NCI-H1417 treated with DMSO at 0.1 percent for 48 hours (cell line): ENCODE measurements at places on chromosomes 5 and 9.

- peak; percentile 43 for DNase-seq
Observed at GRCh38 chr9:70480405-70480980, 66.0 kb upstream of the KLF9 start.

DNA sequence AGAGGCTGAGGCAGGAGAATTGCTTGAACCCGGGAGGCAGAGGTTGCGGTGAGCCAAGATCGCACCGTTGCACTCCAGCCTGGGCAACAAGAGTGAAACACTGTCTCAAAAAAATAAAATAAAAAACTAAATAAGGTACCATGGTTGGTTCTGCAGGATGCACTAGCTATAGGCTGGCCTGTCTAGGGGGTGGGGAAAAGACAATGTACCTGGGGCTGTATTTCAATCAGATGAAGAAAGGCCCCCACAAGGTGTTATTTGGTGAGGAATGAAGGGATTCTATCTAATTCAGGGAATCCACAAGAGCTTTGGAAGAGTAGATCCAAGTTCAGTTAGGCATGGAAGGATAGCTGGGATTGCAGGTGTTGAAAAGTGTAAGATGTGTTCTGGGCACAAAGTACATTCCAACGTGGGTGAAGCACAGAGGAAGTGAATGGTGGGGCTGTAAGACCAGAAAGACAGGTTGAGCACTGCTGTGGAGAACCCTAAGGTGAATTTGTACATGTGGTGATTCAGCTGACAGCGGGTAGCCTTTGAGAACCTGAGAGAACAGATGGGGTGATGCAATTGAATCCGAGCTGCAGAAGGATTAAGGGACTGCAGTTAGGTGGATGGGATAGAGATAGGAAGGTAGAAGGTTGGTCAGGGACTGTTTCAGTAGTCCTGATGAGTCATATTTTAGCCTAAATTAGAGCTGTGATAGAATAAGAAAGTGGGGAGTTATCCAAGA lies 71.8 kb downstream of the CAST start:
- DNase-seq = no peak

- no peak for DNase-seq
Observed at GRCh38 chr9:16871336-16872151, 1.1 kb upstream of the BNC2 start.

DNA sequence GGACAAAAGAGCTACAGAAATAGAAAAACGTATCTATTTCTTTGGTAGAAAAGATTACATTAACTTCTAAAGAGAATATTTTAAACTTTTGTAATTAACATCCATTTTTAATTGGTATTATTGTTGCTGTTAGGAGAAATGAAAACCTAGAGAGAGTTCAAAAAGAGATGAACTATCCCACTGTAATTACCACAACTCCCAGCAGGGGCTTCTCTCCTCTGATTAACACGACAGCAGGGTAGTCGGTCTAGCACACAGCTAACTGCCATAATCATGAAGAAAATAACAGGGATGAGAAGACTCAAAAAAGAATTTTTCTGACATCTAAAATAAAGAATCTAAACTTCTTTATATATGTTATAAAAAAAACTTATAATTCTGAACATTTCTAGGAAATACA lies 86.2 kb upstream of the CDH9 start:
- DNase-seq = peak; percentile 30

DNA sequence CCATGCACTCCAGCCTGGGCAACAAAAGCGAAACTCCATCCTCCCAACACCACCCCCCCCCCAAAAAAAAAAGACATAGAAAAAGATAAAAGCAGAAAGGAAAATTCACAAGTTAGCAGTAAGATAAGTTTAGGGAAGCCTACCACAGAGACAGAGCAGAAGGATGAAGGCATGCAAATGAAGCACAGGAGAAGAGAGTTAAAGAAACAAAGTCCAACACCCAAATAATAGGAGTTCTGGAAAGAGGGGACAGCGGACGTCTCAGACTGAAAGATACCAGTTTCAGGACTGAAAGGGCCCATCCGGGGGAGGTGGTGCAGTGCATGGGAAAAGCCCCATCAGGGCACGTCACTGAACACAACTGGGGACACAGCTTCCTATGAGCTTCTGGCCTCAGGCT lies 54.3 kb downstream of the OTULIN start:
- DNase-seq = no peak

GRCh38 chr5:179267071-179267670 lies 78.1 kb downstream of the ADAMTS2 start:
- DNase-seq = no peak

DNA sequence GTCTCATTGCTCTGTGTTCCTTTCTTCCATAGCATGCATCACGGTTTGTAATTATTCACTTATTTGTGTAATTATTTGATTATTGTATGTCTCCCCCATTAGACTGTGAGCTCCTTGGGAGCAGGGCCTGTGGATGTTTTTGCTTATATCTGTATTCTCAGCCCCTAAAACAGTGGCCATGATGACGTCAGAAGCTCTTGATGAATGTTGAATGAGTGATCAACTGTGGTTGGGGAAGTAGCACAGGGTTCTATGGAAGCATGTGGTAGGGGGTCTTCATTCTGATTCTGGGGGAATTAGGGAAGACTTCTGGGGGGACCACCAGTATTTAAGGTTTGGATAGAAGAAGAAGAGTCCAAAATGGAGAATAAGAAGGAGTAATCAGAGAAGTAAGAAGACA lies 6.0 kb downstream of the DNAI1 start:
- DNase-seq = no peak

DNA sequence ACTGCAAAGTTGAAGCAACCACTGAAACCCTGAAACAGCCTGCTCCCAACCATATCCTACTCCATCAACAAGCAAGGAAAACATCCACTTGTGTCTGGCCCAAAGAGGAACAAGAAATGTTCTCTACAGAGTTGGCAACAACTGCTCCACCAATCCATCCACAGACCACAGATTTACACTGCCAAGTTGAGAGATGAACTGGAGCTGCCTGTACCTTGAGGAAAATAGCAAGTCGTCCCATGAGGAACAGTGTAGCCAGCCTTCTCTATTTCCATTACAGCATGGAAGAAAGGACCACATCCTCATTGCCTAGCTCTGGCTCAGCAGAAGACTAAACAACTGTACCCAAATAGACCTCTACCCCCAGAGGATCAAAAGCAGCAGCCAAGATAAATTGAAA lies 60.4 kb downstream of the DEPDC1B start:
- DNase-seq = no peak
